ENCODE measurements at places on chromosomes 13 and 19.

- no peak for DNase-seq
These were observed 760.4 kb downstream of the SLITRK1 start for GRCh38 chr13:83121896-83122295.

GRCh38 chr19:10321874-10322835, 6.3 kb upstream of the FDX2 start:
- DNase-seq: no peak

- no peak for DNase-seq
These were observed 468 bp downstream of the STX10 start for GRCh38 chr19:13149628-13150186.

DNA sequence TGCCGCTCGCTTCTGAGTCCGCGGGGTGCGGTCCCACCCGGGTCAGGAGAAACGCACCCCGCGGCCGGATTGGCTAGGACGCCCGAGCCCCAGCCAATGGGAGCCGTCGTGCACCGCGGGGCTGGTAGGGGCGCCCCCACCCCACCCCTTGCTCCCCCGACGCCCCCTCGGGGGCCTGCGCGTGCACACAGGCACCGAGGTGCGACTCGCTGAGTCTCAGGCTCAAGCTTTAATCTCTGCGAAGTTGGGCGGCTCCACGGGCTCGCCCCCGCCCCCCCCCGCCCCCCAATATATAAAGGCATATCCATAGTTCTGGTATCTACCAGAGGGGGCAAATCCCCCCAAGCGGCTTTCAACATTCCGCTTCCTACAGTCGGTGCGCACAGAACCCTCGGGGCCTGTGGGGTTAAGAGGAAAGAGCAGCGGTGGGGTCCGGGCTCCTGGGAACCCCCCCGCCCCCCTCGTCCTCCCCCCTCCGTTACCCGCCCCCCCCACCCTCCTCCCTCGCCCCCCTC, at the start of gene COX6B2:
TSS of gene COX6B2 (minus strand) at position 22 of the 515 bp plus-strand sequence. CDS start 198 bp downstream, outside the sequence.
- no peak for DNase-seq

GRCh38 chr19:10789866-10790265, 46.1 kb downstream of the TMED1 start:
- DNase-seq: no peak

- no peak for DNase-seq
These were observed 652.0 kb downstream of the LIG4 start for GRCh38 chr13:107563099-107563925.
